ENCODE measurements at places on chromosomes 1 and 21. TPM values are rescaled to one million over a fixed set of nuclear protein-coding genes. Genes with fewer than 3 reads are reported as not detected.

DNA sequence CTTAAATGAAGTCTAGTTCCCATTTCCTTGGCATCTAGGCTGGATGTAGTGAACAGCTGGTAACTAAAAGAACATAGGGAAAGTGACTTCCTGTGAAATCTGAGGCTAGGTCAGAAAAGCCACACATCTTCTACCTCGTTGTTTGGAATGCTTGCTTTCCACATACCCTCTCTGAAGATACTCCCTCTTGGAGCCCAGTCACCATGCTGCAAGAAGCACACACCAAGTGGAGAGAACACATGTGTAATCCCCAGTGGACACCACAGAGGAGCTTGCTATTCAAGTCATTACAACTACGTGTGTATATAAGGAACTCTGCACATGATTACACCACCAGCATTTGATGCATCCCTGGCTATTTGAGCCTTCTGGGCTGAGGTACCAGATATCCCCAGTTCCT is 125.9 kb downstream of the RGS21 start:
- no peak overlapping the region for H3K27ac ChIP-seq
- no peak overlapping the region for H3K4me3 ChIP-seq
- H3K36me3 ChIP-seq: no peaks in the 10 kb centered on the region

- DNase-seq: no peak
- peak overlapping the region; percentile 98 for H3K4me3 ChIP-seq
- peaks cover 24% of the 10 kb centered on the region for H3K36me3 ChIP-seq
- peaks cover 19% of the 10 kb centered on the region for H3K4me1 ChIP-seq
- no peaks in the 10 kb centered on the region for H3K27me3 ChIP-seq
Measured at GRCh38 chr1:32221581-32221979, 573 bp downstream of the TMEM234 start.

- no peaks in the 10 kb centered on the region for H3K36me3 ChIP-seq
- H3K27me3 ChIP-seq: no peaks in the 10 kb centered on the region
- H3K4me3 ChIP-seq: no peak overlapping the region
- H3K4me1 ChIP-seq: peaks cover 39% of the 10 kb centered on the region
Measured at GRCh38 chr1:8629241-8630091, 188.0 kb downstream of the RERE start.

USH2A gene
- 0.02 TPM for total RNA-seq

DNA sequence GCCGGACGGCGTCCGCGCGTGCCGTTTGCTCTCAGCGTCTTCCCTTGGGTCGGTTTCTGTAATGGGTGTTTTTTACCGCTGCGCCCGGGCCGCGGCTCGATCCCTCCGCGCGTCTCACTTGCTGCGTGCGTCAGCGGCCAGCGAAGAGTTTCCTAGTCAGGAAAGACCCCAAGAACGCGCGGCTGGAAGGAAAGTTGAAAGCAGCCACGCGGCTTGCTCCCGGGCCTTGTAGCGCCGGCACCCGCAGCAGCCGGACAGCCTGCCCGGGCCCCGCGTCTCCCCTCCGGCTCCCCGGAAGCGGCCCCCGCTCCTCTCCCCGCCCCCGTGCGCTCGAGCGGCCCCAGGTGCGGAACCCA is 159.8 kb downstream of the RUNX1 start:
- no peaks in the 10 kb centered on the region for H3K27me3 ChIP-seq
- DNase-seq: peak; percentile 69
- H3K4me3 ChIP-seq: peak overlapping the region; percentile 95
- H3K36me3 ChIP-seq: no peaks in the 10 kb centered on the region
- H3K4me1 ChIP-seq: peaks cover 22% of the 10 kb centered on the region

SLC22A15 gene
- total RNA-seq: 10.3 TPM

ATP1A4 gene
- not detected for total RNA-seq

- H3K4me3 ChIP-seq: no peak overlapping the region
- H3K27ac ChIP-seq: no peak overlapping the region
- no peaks in the 10 kb centered on the region for H3K27me3 ChIP-seq
- no peaks in the 10 kb centered on the region for H3K4me1 ChIP-seq
Measured at GRCh38 chr1:86227026-86227425, 70.5 kb upstream of the COL24A1 start.

GRCh38 chr1:15152318-15153183 is 996 bp upstream of the TMEM51 start:
- H3K4me3 ChIP-seq: peak overlapping the region; percentile 62
- DNase-seq: peak; percentile 83
- peaks cover 10% of the 10 kb centered on the region for H3K4me1 ChIP-seq
- peaks cover 16% of the 10 kb centered on the region for H3K27me3 ChIP-seq
- no peak overlapping the region for H3K27ac ChIP-seq

DNA sequence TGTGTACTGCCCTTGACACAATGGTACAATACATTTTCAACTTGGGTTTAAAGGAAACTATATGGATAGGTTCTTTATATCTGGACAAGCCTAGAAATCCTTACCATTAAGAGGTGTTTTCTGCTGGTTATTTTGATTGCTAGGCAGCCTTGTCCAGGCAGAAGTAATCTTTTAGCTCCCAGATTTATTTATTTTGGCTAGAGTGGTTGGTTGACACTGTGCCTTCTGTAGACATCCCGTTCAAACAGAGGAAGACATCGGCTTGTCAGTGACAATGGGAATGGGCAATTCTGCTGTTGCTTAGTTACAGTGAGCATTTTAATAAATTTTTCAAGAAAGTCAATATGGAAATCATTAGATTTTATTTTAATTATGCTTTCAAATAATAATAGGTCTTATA is 138.8 kb downstream of the VPS13D start:
- H3K4me3 ChIP-seq: no peak overlapping the region
- DNase-seq: no peak
- peaks cover 10% of the 10 kb centered on the region for H3K4me1 ChIP-seq
- no peaks in the 10 kb centered on the region for H3K27me3 ChIP-seq

GRCh38 chr1:63982201-63982600 is 208.4 kb downstream of the ROR1 start:
- no peaks in the 10 kb centered on the region for H3K36me3 ChIP-seq
- peaks cover 21% of the 10 kb centered on the region for H3K4me1 ChIP-seq
- no peaks in the 10 kb centered on the region for H3K27me3 ChIP-seq
- DNase-seq: peak; percentile 67

EDARADD gene
- total RNA-seq: 2.2 TPM

- no peaks in the 10 kb centered on the region for H3K36me3 ChIP-seq
- H3K27me3 ChIP-seq: no peaks in the 10 kb centered on the region
- H3K4me3 ChIP-seq: no peak overlapping the region
- peaks cover 24% of the 10 kb centered on the region for H3K4me1 ChIP-seq
- no peak for DNase-seq
- H3K27ac ChIP-seq: peak overlapping the region; percentile 77
Measured at GRCh38 chr1:183609759-183610452, 19.6 kb upstream of the NCF2 start.

DNA sequence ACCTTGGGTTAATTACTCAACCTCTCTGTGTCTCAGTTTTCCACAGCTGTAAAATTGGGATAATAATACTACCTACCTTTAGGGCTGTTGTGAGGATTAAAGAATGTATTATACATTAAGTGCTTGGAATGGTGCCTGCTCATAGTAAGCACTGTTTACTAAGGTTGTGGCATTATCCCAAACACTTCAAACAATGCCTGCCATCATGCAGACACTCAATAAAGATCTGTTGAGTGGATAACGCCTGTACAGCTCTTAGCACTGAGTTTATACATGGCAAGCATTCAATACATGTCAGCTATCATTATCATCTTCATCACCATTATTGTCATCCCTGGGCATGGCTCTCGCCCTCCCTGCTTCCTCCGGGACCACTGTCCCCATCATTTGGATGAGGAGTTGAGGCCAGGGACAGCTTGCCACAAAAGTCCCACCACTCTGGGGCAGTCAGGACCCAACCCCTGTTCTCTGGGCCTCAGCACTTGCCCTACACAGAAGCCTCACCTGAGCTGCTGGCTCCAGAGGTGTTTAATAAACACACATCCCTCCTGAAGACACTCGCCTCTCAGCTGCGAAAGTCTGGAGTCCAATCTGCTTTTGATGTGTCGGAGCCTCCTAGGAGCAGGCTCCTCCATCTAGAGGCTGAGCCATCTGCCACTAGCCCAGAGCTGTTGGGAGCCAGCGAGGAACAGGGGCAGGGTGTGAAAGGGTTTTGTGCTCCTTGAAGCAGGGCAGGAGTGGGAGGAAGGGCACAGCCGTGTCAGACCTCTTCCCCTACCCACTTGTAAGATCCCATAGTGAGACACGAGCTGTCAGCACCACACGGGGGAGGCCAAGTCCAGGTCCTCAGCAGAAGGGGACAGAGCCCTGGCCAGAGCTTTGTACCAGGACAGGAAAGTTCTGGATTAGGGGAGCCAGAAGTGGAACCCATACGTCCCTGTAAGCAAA is 80.9 kb upstream of the ZC3H12A start:
- no peaks in the 10 kb centered on the region for H3K4me1 ChIP-seq
- no peak overlapping the region for H3K4me3 ChIP-seq
- no peaks in the 10 kb centered on the region for H3K36me3 ChIP-seq
- no peak for DNase-seq

All from astrocyte (in vitro differentiated cells and primary cell).